ENCODE measurements at places on chromosomes 7 and 10.

- DNase-seq, result peak; percentile 11
Observed at GRCh38 chr10:72563327-72563932, 62.4 kb downstream of the MICU1 start.

DNA sequence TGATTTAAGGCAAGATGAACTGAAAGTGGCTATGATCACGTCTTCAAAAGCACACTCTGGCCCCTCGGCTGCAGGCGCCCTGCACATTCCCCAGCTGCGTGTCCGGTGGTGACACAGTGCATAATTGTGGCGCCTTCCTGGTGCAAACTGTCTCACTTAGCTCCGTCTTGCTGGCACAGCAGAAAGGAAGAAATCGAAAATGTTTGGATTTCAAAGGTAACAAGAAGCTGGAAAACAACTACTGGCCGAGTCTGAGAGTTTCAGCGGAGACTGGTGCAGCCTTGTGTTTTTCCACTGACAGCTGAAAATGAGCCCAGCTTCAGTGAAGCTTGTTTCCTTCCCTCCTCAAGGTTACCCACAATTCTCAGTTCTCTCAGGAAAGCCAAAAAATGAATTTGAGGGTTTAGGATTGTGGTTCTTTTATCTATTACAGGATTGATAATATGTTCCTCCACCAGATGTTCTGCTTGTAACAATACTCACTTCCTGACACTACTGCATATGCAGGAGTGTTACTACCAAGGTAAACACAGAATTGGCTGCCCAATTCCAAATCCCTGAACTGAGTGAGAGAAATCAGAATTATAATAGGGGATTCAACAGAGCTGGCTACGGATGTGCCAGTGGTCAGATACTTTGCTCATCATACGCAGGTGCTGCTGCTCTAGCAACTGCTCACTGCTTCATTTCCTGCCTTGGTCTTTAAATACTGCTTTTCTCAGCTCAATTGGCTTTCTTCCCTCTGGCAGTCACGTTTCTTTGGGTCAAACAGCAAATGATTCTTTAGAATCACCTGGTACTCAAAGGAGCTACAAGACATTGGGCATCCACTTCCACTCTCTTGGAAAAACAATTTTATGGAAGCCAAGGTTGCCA is 63.7 kb downstream of the TRUB1 start:
- DNase-seq, result no peak

DNA sequence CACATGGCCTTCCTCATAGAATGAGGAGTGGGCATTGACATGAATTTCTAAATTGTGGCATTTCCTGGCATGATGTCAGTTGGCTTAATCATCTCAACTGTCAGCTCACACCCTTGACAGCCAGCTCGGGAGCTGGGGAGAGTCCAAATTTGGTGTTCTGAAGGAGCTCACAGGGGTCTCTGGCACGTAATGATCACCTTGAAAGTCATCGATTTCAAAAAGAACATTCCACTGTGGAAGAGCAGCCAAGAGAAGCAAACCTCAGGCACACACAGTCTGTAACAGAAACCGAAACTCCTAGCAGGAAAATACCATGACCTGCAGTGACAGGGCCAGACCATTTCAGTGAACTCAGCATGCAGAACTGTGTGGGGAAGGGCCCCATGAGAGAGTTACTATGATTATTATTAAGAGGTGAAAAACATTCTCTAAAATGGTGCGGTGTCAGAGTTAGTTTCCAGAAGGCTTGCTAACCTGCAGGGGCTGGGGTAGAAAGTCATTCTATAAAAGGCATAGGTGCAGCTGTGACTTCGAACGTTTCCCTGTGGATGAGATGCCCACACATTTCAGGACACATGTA is 26.4 kb upstream of the KLF6 start:
- DNase-seq, result peak; percentile 53

- DNase-seq, result no peak
Observed at GRCh38 chr7:156999958-157000726, 10.3 kb downstream of the MNX1 start.

DNA sequence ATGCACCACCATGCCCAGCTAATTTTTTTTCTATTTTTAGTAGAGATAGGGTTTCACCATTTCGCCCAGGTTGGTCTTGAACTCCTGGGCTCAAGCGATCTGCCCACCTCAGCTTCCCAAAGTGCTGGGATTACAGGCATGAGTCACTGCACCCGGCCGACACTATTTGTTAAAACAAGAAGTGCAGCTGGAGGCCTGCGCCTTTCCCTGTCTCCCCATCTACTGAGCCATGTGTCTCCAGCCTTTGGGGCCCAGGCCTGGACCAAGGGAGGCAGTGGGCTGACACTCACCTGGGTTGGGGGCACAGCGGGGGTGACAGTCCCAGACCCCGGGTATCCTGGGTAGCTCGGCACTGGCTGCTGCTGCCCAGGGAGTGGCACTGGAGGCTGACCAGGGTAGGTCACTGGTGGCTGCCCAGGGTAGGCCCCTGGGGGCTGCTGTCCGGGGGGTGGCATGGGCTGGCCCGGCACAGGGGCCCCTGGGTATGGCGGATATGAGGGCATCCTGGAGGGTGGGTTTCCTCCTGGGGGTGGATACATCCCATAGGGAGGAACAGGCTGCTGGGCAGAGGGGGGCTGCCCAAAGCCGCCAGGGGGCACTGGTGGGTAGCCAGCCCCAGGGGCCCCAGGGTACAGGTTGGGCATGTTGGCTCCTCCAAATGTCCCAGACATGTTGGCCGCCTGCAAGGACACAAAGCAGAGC is 36.3 kb downstream of the PLAC9 start:
- DNase-seq, result no peak

- no peak for DNase-seq
Observed at GRCh38 chr7:44156453-44157010, 15.4 kb upstream of the MYL7 start.

- no peak for DNase-seq
Observed at GRCh38 chr7:90236721-90237289, 8.2 kb upstream of the CFAP69 start.

All from activated T-cell treated with anti-CD3 and anti-CD28 coated beads for 24 hours (primary cell).